ENCODE measurements at places on chromosomes 11 and 22.

- no peak for DNase-seq
These were observed 79.5 kb downstream of the RAB30 start for GRCh38 chr11:82992223-82992622.

- no peak for DNase-seq
These were observed 726.6 kb upstream of the ARHGAP42 start for GRCh38 chr11:99960536-99960935.

- no peak for DNase-seq
These were observed 63.3 kb upstream of the PHF21B start for GRCh38 chr22:45073064-45073463.

- DNase-seq = no peak
These were observed 37.7 kb downstream of the NTM start for GRCh38 chr11:131408025-131408640.

GRCh38 chr11:8642196-8642841, 40.1 kb downstream of the TRIM66 start:
- DNase-seq = no peak

DNA sequence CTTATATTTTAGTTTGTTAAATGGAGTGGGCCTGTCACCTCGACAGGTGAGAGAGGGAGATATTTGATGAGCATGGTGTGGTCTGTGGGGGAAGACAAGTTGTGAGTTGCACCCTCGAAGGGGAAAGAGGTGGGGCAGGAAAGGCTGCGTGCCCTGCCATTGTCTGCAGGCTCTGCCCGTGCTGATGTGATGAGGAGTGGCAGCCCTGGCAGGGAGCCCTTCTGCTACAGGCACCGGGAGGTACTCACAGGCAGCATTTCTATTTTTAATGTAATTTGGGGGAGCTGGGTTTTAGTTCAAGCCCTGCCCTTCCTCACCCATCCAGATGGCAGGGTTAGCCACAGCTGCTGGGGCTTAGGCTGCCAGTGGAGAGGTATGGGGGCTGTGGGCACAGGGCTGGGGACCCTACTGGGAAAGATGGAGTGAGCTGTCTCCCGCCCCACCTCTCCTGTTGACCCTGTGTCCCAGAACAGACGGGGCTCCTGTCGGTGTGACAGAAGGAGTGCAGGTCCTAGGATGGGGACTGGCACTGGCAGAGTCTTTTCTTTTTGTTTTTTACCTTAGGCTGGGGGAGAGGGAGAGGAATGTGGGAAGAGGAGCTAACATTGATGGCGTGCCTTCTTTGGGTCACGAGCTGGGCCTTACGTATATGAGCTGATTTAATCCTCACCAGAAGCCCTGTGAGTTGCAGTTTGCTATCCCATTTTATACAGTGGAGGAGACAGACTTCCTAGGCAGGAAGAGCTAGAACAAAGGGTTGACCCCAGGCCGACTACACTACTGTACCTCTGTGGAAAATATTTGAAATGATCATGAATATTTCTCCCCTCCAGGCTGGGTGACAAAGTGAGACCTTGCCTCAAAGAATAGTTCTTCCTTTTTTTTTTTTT, 51.6 kb downstream of the CEP164 start:
- peak; percentile 84 for DNase-seq

DNA sequence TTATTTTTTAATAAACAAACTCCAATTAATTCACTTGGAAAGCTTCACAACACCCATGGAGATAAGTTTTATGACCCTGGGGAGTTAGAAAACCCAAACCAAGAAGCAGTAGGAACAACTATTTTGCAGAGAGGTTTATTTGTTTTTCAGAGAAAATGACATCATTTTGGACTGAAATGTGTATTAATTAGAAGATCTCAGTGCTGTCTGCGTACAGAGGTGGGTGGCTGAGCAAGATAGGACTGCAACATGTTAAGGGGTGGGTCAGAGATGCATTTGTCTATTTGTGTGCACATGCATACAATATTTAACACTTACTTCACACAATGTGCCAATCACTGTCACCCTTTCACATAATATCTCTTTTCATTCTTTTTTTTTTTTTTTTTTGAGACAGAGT, 1.1 kb downstream of the SCGB1A1 start:
- no peak for DNase-seq

GRCh38 chr11:44277196-44278090, 32.5 kb downstream of the ALX4 start:
- DNase-seq = no peak

GRCh38 chr22:48436201-48436931, 1391.3 kb downstream of the BRD1 start:
- no peak for DNase-seq

GRCh38 chr11:88341522-88342251, 4.2 kb upstream of the CTSC start:
- no peak for DNase-seq

DNA sequence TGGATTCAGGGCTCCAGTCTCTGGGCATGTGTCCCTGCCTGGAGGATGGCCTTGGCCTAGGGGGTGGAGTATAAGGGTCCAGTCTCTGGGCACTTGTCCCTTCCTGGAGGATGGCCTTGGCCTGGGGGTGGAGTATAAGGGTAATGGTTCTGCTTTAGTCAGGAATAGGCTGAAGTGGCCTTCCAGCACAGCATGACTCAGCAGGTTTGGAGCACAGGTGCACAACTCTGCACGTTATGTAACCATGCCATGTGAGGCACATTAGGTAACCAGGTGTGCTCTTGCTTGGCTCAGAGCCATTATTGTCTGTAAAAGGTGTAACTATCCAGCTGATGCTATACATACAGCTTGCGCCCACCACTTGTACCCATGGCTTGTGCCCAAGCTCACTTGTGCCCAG, 48.4 kb upstream of the POLD3 start:
- DNase-seq = no peak

- no peak for DNase-seq
These were observed 81.5 kb downstream of the WT1 start for GRCh38 chr11:32353884-32354283.

- no peak for DNase-seq
These were observed 14.2 kb upstream of the VSIG10L2 start for GRCh38 chr11:125931668-125932067.

- DNase-seq = no peak
These were observed 84.1 kb downstream of the SLC1A2 start for GRCh38 chr11:35335226-35335625.

DNA sequence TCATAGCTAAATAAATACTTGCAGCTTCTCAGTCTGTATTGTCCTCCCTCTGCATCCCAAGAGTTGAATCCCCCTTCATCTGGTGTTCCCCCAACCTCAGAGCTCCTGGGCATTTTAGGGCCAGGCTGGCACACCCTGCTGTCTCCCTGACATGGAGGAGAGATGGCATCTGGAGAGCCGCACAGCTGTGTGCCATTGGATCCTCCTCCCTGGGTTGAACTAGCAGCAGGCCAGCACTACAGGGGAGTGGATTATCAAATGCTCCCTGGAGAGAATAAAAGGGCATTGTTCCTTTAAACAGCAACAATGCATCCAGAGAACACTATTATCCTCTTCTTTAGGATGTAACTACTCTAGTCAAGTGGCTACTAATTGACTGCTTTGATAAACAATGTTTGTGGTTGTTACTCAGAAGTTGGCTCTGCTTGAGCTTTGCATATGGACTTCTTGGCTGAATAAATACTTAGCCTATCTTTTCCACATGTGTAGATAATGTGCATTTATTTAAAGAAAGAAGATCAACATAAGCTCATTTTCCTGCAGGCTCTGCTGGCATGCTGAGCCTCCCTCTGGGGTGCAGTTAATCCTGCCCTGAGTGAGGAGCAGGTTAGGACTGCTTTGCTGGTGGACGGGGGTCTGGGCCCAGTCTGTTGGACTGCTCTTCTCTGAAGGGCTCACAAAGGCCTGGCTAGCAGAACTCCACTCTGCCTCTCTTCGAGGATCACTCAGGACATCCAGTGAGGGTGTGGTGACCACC, 897.2 kb downstream of the TBC1D22A start:
- DNase-seq = no peak

DNA sequence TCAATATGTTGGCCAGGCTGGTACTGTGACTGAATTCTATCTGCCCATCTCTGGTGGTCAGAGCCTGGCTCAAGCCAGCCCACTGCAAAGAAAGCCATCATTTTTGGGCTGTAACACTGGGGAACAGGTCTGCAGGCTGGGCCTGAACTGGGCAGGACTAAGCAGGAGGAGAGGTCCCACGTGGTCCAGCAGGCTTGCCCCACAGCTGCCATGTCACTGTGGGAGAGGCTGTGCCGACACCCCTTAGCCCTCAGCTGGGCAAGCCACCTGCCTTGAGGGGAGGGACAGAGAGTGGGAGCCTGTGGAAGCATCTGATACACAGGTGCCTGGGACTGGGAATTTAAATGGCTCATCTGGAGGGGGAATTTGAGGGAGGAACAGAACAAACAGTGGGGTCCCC, 66.7 kb upstream of the CLTCL1 start:
- DNase-seq = no peak

GRCh38 chr11:3152471-3153110, 12.5 kb downstream of the OSBPL5 start:
- no peak for DNase-seq
